Neural crest cell (in vitro differentiated cells): ENCODE measurements at places on chromosomes 1 and 21. TPM values are rescaled to one million over a fixed set of nuclear protein-coding genes. Genes with fewer than 3 reads are reported as not detected.

Gene NTRK1
- total RNA-seq: 0.21 and 0.27 TPM in 2 replicates

Gene HNRNPR
- total RNA-seq: 293 and 305 TPM in 2 replicates

Gene DNASE2B
- not detected in 2 replicates for total RNA-seq

Gene GPR37L1
- total RNA-seq: 0.05 TPM in 1 of 2 replicates, not detected in the other

Gene ANKRD45
- total RNA-seq: 2.7 and 3.2 TPM in 2 replicates

Gene MCOLN2
- 0.52 and 1.0 TPM in 2 replicates for total RNA-seq

Gene PTPRC
- not detected in 2 replicates for total RNA-seq

Gene TMPRSS15
- total RNA-seq: not detected in 2 replicates

Gene USP25
- total RNA-seq: 27.2 and 30.5 TPM in 2 replicates

- DNase-seq: no peak
These were observed 11.6 kb downstream of the PCBP3 start for GRCh38 chr21:45655124-45655523.

GRCh38 chr1:48181669-48182367 is 40.7 kb upstream of the SLC5A9 start:
- no peak for DNase-seq

DNA sequence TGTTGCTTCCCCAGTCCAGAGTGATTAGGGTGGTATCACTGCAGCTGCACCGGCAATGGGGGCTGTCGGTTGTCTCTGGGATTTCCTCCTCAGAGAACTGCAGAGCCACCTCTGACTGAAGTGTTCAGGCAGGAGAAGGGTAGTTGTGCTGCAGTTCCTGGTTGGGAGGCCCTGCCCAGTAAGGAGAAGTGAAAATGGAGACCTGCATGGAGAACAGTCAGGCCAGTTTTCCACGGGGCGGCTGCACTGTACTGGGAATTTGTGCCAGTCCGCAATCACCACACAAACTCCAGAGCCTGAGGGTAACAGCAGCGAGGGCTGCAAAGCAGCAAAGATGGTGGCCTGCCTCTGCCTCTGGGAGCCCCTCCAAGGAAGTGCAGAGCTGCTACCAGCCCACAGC is 58.1 kb upstream of the CCDC190 start:
- DNase-seq: no peak

- no peak for DNase-seq
These were observed 113.8 kb upstream of the MAGI3 start for GRCh38 chr1:113276507-113276906.

GRCh38 chr1:173876732-173877131 is 8.6 kb downstream of the ZBTB37 start:
- no peak for DNase-seq

GRCh38 chr1:219959540-219960203 is 31.3 kb upstream of the SLC30A10 start:
- no peak for DNase-seq

GRCh38 chr21:31500071-31500470 is 156.0 kb upstream of the TIAM1 start:
- DNase-seq: no peak

GRCh38 chr21:44304877-44305293 is 5.0 kb downstream of the PFKL start:
- peak; percentile 58 for DNase-seq

GRCh38 chr1:1900883-1901640 is 10.2 kb upstream of the GNB1 start:
- DNase-seq: no peak

- no peak for DNase-seq
These were observed 17.8 kb downstream of the KIF2C start for GRCh38 chr1:44757420-44757819.

DNA sequence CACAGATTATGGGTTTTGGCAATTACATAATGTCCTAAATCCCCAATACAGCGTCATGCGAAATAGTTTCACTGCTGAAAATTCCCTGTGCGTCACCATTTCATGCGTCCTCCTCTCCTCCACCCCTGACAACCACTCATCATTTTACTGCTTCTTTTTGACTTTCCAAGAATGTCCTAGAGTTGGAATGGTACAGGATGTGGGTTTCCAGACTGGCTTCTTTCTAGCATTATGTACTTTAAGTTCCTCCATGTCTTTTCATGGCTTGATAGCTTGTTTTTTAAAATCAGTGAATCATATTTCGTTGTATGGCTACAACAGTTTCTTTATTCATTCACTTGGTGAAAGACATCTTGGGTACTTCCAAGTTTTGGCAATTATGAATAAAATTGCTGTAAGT is 7.4 kb downstream of the NBPF3 start:
- no peak for DNase-seq

- DNase-seq: no peak
These were observed 9.1 kb upstream of the ATP5PO start for GRCh38 chr21:33924766-33925100.

GRCh38 chr1:27973771-27974416 is 14.1 kb downstream of the XKR8 start:
- DNase-seq: no peak

DNA sequence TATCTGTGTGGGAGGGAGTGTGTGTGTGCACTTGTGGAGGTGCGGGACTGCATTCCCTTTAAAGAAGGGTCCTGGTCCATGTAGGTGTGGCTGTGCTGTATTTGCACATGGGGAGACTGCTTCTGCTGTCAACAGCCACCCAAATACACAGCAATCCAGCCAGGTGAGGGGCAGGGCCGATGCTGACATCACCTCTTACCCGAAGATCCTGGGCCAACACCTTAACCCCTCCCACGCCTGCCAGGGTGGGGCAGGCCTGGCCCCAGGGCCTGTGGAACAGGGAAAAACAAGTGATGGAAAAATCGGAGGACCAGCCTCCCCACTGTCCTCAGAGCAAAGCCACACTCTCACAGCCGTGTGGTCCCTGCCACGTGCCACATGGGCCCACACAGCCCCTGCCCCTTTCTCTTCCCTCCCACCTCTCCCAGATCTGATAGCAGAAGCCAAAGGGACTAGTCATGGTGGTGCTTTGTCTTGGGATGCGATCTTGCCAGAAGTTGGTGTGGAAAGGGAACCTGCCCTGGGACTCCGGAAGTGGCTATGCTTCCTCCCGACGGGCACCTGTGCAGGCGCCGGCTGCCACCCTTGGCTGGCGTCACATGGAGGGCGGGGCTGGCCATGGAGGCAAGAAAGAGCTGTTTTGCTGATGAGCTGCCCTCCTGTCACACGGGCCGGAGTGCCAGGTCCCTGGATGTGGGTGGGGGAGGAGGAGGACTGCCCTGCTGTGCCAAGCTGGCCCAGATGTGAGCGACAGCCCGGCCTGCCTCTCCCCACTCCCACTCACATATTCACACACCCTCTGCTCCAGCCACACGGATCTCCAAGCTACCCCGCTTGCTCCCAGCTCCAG is 7.8 kb upstream of the CASZ1 start:
- DNase-seq: no peak

DNA sequence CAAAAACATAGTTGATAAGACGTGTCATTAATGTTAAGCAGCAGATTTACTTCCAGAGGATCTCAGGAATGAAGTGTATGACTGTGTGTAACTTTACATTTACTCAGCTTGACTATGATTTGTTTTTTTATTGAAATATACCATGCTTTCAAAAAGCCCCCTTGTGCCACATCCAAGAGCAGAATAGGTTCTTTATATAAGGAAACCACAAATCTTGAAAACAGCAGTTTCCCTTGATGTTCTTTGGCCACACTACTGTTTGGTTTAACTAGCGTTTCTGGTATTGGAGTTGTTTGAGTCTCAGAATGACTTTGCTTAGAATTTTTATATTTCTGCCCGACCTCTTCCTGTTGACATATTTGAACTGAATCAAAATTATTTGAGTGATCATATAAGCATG is 25.0 kb downstream of the LRRC8C start:
- no peak for DNase-seq

DNA sequence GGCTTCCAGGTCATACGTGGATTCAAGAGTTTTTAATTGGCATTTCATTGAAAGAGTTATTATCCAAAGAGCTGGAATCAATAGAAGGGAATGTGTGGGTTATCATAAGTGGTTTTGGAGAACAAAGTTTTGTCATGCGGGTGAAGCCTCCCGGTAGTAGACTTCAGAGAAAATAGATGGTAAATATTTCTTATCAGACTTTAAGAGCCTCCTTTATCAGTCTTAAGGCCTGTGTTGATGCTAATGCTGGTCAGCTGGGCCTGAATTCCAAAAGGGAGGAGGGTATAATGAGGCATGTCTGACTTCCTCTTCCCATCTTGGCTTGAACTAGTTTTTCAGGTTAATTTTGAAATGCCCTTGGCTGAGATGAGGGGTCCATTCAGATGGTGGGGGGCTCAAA is 89.7 kb downstream of the ITSN1 start:
- DNase-seq: no peak

GRCh38 chr1:213728593-213729536 is 258.9 kb upstream of the PROX1 start:
- no peak for DNase-seq
